Prostate gland (tissue), 2 donors: ENCODE measurements at places on chromosomes 2 and 18. TPM values are rescaled to one million over a fixed set of nuclear protein-coding genes. Genes with fewer than 3 reads are reported as not detected.

DNA sequence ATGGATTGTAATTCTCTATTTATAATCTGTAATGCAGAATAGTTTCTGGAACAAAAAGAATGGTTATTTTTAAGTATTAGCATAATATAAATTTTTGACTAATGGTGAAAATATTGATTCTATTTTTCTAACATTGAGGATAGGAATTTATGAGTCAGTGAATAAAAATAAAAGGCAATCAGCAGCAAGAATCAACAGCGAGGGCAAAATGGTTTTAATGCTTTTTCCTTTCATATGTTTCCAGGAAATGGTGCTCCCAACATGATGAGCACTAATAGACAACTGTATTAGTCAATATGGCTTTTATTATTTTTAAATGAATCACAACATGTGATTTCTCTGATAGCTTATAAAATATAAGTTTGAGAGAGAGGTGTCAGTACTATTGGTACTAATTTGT is 90.7 kb upstream of the TFPI start:
- no peaks in the 10 kb centered on the region for H3K27me3 ChIP-seq
- H3K4me1 ChIP-seq: no peaks in the 10 kb centered on the region
- H3K36me3 ChIP-seq: no peaks in the 10 kb centered on the region
- DNase-seq: no peak
- no peak overlapping the region for H3K4me3 ChIP-seq
- no peak overlapping the region for H3K27ac ChIP-seq

GRCh38 chr2:213317929-213318328 is 33.7 kb downstream of the SPAG16 start:
- no peak overlapping the region for H3K4me3 ChIP-seq
- no peaks in the 10 kb centered on the region for H3K36me3 ChIP-seq
- no peak overlapping the region for H3K27ac ChIP-seq
- H3K4me1 ChIP-seq: no peaks in the 10 kb centered on the region
- H3K27me3 ChIP-seq: no peaks in the 10 kb centered on the region

DNA sequence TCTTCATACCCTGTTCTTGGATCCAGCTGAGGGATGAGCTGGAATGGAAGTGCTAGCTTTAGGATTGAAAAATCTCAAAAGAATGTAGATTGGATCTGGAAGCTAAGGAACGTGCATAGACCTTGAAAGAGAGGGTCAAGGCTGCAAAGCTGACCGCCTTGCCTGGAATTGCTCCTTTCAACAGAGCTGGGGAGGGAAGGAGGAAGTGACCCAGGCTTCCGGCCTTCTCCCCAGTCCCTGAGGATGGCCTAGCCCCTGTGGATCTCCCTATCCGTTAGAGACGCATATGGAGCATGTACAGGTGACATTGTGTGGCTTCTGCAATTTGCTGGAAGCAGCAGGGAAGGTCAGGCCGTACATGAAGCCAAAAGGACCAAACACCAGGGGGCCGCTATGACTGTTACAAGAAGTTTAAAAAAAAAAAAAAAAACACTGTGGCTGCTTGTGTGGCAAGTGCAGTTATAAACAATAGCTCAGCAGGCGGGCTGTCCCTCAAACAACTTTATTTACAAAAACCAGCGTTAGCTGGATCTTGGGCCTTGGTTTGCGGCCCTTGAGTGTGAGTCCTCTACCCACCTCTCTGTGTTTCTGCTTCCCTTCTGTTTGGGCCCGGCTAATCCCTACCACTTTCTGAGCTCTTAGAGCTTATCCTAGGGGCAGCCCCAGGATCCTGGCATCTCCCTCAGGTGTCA is 227.6 kb downstream of the SEPTIN10 start:
- no peaks in the 10 kb centered on the region for H3K36me3 ChIP-seq
- DNase-seq: no peak
- H3K4me3 ChIP-seq: no peak overlapping the region
- H3K27ac ChIP-seq: no peak overlapping the region
- H3K27me3 ChIP-seq: no peaks in the 10 kb centered on the region
- H3K4me1 ChIP-seq: no peaks in the 10 kb centered on the region

DNA sequence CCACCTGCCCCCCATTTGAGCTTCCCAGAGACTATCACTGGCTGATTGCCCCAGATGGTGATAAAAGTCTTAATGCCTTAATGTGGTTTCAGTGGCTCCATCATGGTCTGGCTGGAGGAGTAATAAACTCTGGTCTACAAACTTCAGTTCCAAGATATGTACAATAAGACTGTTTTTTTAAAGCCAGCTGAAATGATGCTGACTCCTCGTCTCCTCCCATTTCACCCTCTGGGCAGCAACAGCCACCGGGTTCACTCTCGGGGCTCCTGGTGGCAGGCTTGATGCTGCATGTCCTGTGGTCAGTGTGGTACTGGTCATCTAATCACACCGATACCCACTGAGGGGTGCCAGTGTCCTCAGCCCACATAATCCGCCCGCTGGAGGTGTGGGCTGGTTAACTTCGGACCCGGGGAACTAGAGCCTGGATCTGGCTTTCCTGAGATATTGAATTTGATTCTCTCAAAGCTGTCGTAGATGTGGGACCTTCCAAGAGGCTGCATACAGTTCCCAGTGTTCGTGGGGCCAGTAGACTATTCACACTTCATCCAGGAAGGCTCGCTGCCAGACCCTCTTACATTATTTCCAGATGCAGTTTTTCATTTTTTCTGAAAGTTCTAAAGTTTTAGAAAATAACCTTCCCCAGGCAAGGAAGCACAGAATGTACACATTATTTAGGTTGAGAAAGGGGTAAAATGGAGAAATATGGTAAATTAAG is 95.3 kb downstream of the GALR1 start:
- H3K4me3 ChIP-seq: no peak overlapping the region
- no peak overlapping the region for H3K27ac ChIP-seq
- no peaks in the 10 kb centered on the region for H3K36me3 ChIP-seq
- no peak for DNase-seq

- H3K4me3 ChIP-seq: no peak overlapping the region
- no peak for DNase-seq
- no peaks in the 10 kb centered on the region for H3K4me1 ChIP-seq
Measured at GRCh38 chr2:233098618-233099017, 38.5 kb downstream of the INPP5D start.

- H3K4me1 ChIP-seq: peaks cover 15% of the 10 kb centered on the region
- H3K4me3 ChIP-seq: no peak overlapping the region
- peak; percentile 81 for DNase-seq
Measured at GRCh38 chr2:121360566-121361300, 75.7 kb upstream of the TFCP2L1 start.

GRCh38 chr2:187748958-187749357 is 194.7 kb upstream of the TFPI start:
- H3K4me3 ChIP-seq: no peak overlapping the region
- no peak overlapping the region for H3K27ac ChIP-seq
- no peaks in the 10 kb centered on the region for H3K4me1 ChIP-seq
- no peak for DNase-seq
- no peaks in the 10 kb centered on the region for H3K36me3 ChIP-seq

GRCh38 chr18:11883153-11883552 is 25.0 kb downstream of the MPPE1 start:
- no peak for DNase-seq
- H3K27me3 ChIP-seq: no peaks in the 10 kb centered on the region
- no peaks in the 10 kb centered on the region for H3K4me1 ChIP-seq

- peak within 1 kb of the TSS; percentile 63 for H3K4me3 ChIP-seq
- H3K27ac ChIP-seq: peak within 1 kb of the TSS; percentile 83
- H3K36me3 ChIP-seq: no peaks in the 10 kb centered on the region
- peak; percentile 26 for DNase-seq
- H3K27me3 ChIP-seq: no peaks in the 10 kb centered on the region
Measured at GRCh38 chr18:63319383-63320122, at the start of gene BCL2. Gene BCL2, minus strand, starts transcription at chr18:63319769.

DNA sequence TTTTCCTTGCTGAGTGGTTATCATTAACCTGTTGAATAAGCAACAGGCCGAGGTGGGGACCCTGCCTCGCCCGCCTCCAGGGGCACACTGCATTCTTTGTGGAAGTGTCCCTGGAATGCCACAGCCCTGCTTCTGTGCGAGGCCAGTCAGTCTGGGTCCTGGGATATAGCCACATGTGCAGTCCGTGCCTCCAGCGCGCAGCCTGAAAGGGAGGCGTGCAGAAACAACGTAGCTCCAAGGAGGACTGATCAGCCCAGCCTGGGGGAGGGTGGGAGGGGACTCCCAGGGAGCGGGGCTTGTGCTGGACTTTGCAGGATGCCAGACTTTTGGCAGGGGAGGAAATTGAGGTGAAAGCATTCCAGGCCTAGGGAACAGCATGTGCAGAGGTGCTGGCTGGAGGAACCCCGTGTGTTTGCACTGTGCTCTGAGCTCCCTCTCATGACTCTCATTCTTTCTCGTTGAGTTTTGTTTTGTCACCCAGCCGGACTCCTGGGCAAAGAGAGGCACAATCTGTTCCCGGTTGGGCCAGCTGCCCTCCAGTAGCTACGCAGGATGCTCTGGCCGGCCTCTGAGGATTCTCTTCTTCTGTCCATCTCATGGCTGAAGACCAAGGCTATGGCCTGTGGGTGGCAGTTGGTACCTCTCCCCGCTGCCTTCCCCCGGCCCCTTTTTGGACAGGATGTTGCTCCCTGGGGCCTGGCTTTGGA is 39.7 kb downstream of the HPCAL1 start:
- H3K27me3 ChIP-seq: no peaks in the 10 kb centered on the region
- H3K36me3 ChIP-seq: no peaks in the 10 kb centered on the region
- no peak for DNase-seq

DNA sequence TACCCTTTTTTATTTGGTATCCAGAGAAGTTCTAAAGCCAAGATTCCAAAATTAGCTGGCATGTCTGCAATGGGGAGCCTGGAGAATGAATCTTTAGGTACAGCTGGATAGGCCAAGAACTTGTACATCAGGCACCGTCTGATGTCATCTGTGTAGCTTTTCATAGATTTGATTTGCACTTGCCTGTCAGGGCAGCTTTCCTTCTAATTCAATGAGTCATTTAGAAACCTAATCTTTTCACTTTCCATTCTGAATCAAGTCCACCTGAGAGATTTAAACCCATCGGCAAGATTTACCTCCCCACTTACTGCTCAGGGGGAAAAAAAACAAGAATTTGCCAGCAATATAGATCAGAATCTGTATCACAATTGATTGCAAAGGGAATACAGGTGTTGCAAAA is 60.9 kb upstream of the ACAA2 start:
- H3K4me3 ChIP-seq: no peak overlapping the region
- no peaks in the 10 kb centered on the region for H3K4me1 ChIP-seq
- H3K27me3 ChIP-seq: no peaks in the 10 kb centered on the region
- H3K27ac ChIP-seq: no peak overlapping the region
- no peak for DNase-seq

GRCh38 chr2:48114256-48114655 is 208.0 kb upstream of the FBXO11 start:
- no peak overlapping the region for H3K4me3 ChIP-seq
- H3K27ac ChIP-seq: no peak overlapping the region

DNA sequence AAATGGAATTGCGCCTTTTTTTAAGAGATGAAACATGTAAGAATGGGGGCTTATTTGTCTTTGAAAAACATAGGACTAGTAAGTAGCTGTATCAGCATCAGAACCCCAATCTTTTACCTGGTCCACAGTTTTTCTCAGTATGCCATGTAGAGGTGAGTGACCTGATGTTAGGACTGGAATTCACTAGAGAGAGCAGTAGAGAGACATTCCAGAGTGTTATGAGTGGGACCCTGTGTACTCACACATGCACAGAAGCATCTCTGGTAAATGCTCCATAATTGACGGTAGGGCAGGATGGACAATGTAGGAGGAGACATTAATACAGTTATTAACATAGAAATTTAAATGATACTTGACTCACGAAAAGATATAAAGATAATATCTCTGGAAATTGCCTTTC is 1.4 kb upstream of the GALNT13 start:
- DNase-seq: no peak
- no peaks in the 10 kb centered on the region for H3K36me3 ChIP-seq
- no peaks in the 10 kb centered on the region for H3K4me1 ChIP-seq

GRCh38 chr2:65366595-65367125 is 65.7 kb downstream of the SPRED2 start:
- peak overlapping the region; percentile 14 for H3K4me3 ChIP-seq
- DNase-seq: peak; percentile 77
- H3K27me3 ChIP-seq: no peaks in the 10 kb centered on the region
- peaks cover 2% of the 10 kb centered on the region for H3K4me1 ChIP-seq
- no peaks in the 10 kb centered on the region for H3K36me3 ChIP-seq

DNA sequence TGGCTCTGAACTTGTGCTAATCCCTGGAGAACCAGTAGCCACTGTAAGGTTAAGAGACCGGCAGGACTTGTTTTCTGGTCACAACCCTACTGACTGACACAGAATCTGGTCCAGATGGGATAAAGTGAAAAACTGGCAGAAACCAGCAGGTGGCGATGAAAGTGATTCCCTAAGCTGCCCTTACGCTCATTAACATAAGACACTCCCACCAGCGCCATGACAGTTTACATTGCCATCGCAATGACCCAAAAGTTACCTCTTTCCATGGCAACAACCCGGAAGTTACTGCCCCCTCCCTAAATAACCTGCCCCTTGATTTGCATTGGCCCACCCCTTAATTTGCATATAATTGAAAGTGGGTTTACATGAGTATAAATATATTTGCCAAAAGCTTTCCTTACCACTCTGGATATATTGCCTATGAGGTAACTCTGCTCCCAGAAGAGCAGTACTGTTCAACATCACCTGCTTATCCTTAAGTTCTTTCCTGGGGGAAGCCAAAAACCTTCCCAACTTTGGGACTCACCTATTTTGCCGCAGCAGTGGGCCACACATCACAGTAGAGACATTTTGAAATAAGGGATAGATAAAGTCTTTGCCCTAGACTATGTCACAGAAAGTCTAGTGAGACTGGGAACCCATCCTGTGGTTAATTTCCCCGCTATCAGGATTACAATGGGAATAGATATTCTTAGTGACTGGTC is 35.8 kb upstream of the AFF3 start:
- no peak overlapping the region for H3K27ac ChIP-seq
- no peaks in the 10 kb centered on the region for H3K27me3 ChIP-seq

- DNase-seq: no peak
- no peaks in the 10 kb centered on the region for H3K4me1 ChIP-seq
- H3K27ac ChIP-seq: no peak overlapping the region
- no peaks in the 10 kb centered on the region for H3K27me3 ChIP-seq
Measured at GRCh38 chr18:72013427-72013850, 530.7 kb downstream of the CBLN2 start.

GRCh38 chr2:48829036-48829435 is 73.5 kb upstream of the LHCGR start:
- H3K4me3 ChIP-seq: no peak overlapping the region
- H3K4me1 ChIP-seq: no peaks in the 10 kb centered on the region
- no peak for DNase-seq
- H3K36me3 ChIP-seq: no peaks in the 10 kb centered on the region
- H3K27ac ChIP-seq: no peak overlapping the region

DNA sequence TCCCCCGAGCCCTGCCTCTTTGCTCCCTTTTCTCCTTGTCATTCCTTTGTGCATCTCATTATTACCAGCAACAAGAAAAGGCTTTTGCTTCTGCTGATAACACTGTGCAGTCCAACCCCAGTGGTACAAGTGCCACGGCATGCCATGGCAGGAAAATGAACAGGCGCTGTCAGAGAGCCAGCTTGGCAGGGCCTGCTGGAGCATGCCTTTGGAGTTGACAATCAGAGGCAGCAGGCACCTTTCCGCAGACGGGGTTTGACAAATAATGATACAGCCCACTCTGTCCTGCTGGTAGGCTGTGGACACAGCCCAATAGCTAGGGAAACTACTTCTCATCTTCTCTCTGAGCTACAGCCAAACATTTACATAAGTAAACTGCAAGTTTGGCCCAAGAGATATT is 243.9 kb upstream of the LRRTM1 start:
- no peak overlapping the region for H3K27ac ChIP-seq
- H3K27me3 ChIP-seq: no peaks in the 10 kb centered on the region
- no peaks in the 10 kb centered on the region for H3K4me1 ChIP-seq
- no peak overlapping the region for H3K4me3 ChIP-seq

The CCDC102B gene
- total RNA-seq: 2.9 TPM

The CYS1 gene
- total RNA-seq: 5.2 TPM

The OSR1 gene
- 9.3 TPM for total RNA-seq

The SERPINB4 gene
- 0.51 TPM for total RNA-seq

The STK25 gene
- 235 TPM for total RNA-seq

The GPR155 gene
- 3.7 TPM for total RNA-seq

The TNS1 gene
- 659 TPM for total RNA-seq

The TEX44 gene
- total RNA-seq: not detected
